ENCODE measurements at places on chromosomes 7 and 10. TPM values are rescaled to one million over a fixed set of nuclear protein-coding genes. Genes with fewer than 3 reads are reported as not detected.

DNA sequence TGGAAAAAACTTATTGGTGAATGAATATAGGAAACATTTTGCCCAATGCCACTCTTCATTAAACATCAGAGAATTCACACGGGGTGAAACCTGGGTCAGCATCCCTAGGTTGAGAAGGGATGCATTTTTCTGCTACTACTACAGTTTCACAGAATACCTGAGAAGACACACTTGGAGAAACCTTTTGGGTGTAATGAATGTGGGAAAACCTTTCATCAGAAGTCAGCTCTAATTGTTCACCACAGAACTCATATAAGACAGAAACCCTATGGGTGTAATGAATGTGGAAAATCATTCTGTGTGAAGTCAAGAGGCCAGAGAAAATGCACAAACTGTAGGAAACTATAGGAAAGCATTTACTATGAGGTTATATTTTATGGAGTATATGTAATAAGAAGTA lies 24.9 kb downstream of the ZNF37A start:
- DNase-seq: no peak

GRCh38 chr10:132990684-132991545 lies 48.5 kb upstream of the CFAP46 start:
- no peak for DNase-seq

SFXN2 gene
- 15.5 TPM for total RNA-seq

DNA sequence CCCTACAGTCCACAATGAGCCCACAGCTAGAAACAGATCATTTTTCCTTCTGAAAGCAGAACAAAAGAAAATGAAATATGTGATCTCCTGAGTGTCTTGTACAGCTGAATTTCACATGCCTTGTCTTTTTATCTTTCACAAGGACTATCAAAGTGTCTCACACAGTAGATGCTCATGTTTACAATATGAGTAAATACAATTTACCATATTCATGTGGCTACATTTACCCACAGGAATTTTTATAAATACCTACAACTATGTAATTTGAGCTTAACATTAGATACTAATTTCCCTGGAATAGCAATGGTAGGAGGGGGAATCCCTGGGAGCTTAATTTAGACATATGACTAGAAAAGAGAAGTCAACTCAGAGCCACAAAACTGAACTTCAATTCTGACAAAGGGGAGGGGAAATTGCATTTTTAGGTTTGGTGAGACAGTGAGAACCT lies 186.2 kb downstream of the MACC1 start:
- DNase-seq: no peak

DNA sequence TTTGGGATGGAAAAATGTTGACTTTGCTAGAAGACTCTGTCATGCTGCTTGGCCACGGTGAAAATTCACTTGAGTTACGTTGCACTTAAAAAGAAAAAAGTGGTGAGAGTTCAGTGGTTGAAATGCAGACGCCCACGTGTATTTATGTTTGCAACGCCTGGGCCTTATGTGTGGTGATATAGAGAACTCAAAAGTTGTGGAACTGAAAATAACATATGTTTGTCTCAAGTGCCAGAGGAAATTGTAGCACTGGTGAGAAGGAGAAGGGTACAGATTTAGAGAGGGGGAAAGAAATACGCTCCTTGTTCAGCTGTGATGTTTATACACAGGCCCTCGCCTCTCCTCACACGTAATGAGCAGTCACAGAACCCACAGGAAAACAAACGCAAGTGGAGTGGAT lies 73.6 kb downstream of the EMX2 start:
- no peak for DNase-seq

PAPSS2 gene
- 4.0 TPM for total RNA-seq

- DNase-seq: no peak
Measured at GRCh38 chr7:81297317-81297716, 378.5 kb upstream of the SEMA3C start.

DNA sequence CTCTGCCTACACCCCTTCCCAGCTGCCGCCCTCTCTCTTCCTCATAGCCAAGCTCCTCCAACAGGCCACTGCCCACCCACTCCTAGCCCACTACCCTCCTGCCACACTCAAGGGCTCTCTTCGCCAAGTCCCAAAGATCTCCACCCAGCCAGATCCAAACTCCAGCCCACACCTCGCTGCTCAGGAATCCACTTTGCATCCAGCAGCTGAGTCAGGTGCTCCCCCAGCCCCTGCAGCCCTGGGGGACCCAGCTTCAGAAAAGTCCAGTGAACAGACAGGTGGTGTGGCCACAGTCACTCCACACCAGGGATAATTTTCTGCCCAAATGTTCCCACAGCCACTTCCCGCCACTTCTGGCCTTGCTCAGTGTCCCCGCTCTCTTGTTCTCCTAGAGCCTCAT lies 10.9 kb downstream of the OGDHL start:
- no peak for DNase-seq

DNA sequence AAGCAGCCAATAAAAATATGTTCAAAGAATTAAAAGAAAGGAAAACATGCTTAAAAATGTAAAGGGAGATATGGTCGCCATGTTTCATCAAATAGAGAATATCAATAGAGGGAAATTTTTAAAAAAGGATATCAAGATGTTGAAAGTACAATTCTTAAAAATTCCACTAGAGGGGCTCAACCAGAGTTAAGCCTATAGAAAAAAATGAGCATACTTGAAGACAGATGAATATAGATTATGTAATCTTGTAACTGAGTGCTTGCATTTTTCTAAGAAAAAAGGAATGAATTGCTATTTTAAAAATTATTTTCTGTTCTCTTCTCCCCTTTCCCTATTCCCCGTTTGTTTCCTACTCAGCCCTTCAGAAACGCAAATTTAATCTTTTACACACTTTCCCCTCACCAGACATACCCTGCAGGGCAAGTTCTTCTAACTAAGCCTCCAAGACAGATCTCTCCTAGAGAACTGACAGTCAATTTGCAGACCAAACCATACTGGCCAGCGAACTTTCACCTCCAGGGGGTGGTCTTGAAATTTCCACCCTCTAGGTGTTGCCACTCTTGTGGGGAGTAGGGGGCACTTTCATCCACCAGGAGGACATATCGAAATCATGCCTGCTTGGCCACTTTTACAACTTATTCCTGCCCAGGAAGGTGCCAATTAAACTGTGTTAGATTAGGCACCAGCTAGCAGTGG lies 67.7 kb downstream of the NSUN6 start:
- no peak for DNase-seq

- no peak for DNase-seq
Measured at GRCh38 chr10:59868696-59869593, 37.4 kb downstream of the CCDC6 start.

FAM25G gene
- total RNA-seq: not detected
